ENCODE measurements at places on chromosomes 11 and 22.

DNA sequence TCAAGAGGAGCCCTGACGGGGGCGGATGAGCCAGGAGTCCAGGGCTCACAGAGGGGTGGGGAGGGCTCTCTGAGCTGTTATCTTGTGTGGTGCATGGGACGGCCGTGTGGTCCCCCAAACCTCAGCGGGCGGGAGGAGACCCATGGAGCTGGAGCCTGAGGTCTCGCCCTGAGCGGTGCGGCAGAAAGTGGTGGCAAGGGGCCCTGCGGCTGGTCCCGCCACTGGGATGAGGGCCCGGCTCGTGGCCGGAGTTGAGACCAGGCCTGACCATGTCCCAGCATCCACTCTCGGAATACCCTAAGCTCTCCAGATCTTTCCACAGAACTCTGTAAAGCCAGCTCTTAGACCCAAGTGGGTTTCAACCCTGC, 22.6 kb upstream of the TTLL12 start:
- no peak for DNase-seq

- no peak for DNase-seq
Observed at GRCh38 chr22:37453696-37454095, 26.4 kb upstream of the ELFN2 start.

DNA sequence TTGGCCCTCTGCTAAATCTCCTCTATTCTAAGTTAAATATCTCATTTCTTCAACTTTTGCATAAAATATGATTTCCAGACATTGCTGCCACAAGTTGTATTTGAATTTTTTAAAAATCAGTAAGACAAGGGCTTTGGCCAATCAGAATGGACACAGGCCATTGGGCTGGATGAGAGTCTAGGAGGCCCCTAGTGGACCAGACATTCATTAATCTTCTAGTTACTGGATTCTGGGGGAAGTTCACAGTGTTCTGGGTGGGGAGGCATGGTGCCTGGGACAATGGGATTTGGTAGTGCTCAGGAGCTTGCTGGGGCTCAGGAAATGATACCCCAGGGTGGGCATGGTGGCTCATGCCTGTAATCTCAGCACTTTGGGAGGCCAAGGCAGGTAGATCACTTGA, 12.4 kb upstream of the SORL1 start:
- DNase-seq = no peak

GRCh38 chr11:11036848-11037732, 179.2 kb upstream of the ZBED5 start:
- DNase-seq = peak; percentile 35

Measured in A673 (cell line).